Karpas-422 (cell line): ENCODE measurements at places on chromosomes 2 and 18.

DNA sequence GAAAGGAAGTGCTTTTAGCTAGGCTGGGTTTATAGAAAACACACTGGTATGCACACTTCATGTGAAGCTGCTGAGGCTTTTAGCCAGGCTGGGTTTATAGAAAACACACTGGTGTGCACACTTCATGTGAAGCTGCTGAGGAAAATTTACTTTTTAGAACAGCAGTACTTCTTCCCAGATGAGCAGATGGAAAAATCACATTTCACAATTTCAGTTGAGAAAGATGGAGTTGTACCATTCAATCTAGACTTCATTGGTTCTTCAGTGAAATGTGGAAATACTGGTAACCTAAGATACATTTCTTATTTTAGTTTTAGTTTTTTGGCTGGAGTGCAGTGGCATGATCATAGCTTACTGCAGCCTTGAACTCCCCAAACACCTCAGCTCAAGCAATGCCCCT is 11.1 kb downstream of the SNTG2 start:
- no peak for DNase-seq

- DNase-seq = peak; percentile 55
These were observed 2.3 kb downstream of the EGR4 start for GRCh38 chr2:73291093-73291460.

GRCh38 chr2:217622205-217623060 is 380.4 kb downstream of the TNS1 start:
- no peak for DNase-seq

GRCh38 chr2:38121481-38121880 is 45.5 kb upstream of the CYP1B1 start:
- DNase-seq = no peak

- no peak for DNase-seq
These were observed 201.1 kb upstream of the FBXO11 start for GRCh38 chr2:48107326-48107925.

DNA sequence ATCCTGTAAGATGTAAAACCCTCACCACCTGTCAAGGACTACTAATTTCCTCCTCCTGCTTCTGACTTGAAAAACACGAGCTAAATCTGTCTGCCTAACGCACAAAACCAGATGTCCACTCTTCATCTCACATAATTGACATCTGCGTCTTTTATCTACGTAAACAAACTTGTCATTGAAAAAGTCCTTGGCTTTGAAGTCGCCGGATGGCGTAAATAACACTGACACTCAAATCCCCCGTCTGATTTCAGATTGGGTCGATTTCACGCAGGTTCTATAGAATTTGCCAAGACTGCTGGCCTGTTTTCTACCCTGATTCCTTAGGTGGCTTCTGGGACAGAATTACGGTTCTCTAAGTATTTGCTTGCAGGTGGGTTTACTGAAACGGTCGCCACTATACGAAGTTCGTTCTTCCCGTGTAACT is 539 bp upstream of the MOB4 start:
- no peak for DNase-seq

DNA sequence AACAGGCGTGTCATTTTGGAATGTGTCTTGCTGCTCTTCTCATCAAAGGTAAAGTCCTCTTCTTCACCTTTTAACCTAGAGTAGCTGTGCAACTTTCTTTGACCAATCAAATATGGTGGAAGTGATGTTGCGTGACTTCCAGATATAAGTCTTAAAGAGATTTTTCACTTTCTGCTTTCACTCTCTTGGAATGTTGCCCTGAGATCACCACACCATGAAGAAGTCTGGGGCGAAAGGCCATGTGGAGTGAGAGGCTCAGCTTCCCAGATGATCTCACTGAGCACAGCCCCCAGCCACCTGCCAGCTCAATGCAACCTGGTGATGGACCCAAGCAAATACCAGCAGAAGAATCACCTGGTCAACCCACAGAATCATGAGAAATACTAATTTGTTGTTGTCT is 7.1 kb upstream of the GALNT3 start:
- no peak for DNase-seq

- no peak for DNase-seq
These were observed 52.4 kb downstream of the LIMS1 start for GRCh38 chr2:108586631-108587030.

DNA sequence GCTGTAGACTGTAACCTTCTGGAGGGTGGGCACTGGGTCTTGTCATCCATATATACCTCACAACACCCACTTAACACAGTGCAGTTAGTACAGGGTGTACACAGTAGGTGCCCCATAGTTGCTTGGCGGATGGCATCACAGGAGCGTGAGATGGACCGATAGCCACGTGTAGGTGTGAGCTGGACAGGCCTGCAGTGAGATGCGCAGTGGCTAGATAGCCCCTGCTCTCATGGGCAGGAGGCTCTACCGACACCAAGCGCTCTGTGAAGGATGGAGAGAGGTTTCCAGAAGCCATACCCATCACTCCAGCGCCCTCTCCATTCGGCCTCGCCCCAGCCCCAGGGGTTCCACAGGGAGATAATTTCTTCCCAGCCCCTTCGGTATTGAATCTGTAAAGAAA is 49.5 kb downstream of the CAPN13 start:
- no peak for DNase-seq

GRCh38 chr2:119862127-119862889 is 102.6 kb downstream of the PTPN4 start:
- peak; percentile 66 for DNase-seq

DNA sequence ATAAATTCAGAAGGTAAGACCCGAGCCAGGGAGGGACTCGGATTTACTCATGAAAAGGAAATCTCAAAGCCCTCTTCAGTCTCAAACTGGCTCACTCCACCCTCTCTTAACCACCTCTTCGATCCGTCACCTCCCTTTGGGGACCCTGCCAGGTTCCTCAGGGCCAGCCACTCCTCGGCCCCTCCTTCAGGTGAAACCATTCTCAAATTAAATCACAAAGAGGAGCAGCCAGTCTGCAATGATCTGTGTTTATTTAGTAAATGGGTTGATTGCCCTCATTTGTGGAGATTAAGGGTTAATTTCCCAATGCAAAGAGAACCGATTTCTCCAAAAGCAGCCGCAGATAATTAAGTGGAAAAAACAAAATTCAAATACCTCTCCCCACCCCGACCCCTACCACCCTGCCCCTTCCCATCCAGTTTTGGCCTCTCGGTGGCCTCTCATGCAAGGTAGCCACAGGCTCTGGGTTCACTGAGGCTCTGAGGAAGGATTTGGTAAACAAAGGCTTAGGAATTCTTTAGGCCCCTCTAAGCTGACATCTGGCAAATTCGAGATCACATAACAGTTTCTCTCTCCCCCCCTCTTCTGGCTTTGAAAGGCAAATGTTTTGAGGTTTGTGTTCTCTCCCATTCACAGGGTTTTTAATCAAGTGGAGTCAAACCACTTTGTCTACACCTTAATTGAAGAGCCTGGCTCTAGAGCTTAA is 10.3 kb upstream of the FZD7 start:
- no peak for DNase-seq

DNA sequence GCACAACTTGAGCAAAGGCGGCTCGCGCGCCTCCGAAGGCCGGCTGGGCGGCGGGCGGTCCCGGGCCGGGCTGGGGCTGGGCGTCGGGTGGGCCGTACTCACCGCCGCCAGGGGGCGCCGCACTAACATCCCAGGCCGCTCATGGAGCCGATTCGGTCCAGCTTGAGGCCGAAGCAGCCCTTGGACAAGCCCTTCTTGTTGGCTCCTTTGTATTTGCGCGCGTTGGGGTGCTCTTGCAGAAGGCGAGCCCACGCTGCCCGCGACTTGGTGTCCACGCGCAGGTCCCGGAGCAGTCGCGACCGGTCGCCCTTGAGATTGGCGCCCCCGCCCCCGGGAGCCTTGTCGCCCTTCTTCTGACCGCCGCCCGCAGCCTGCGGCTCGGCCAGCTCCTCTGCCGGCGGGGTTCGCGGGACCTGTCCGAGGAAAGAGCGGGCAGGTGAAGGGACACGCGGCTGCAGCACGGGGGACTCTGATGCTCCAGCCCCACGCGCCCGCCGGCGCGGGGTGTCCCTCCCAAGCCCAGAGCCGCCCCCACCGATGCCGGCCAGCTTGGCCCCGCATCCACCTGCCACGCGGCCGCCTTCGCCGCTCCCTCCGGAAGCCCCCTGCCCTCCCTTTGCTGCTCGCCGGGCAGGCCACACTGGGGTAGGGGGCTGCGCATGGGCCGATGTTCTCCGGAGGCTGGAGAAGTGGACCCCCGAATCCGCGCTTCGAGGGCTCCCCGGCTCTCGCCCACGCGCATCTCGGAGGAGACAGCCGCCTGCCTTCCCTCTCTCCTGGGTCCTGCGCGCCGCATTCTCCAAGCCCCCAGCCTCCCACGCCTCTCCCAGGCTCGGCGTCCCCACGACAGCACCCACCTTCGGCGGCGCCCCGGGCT is 655 bp downstream of the NPPC start:
- DNase-seq = peak; percentile 90

DNA sequence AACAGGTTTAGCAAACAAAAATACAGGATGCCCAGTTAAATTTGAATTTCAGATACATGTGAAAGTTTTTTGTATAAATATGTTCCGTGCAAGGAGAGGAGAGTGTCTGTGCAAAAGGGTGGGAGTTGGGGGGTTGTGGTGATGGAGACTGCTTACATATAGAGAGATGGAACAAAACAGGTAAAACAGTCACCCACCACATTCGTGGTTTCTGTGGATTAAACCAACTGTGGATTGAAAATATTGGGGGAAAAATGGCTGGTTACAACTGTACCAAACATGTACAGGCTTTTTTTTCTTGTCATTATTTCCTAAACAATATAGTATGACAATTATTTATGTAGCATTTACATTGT is 245.7 kb downstream of the TNS1 start:
- DNase-seq = no peak

GRCh38 chr2:42214669-42215068 is 45.5 kb downstream of the EML4 start:
- DNase-seq = no peak

GRCh38 chr2:191748528-191749180 is 70.7 kb downstream of the NABP1 start:
- DNase-seq = no peak

- DNase-seq = no peak
These were observed 7.3 kb upstream of the VAPA start for GRCh38 chr18:9906481-9906880.
